Stimulated activated CD4-positive, alpha-beta T cell treated with anti-CD3 and anti-CD28 coated beads, Interleukin-1b, Interleukin-23, amount 100 ng/mL, for 24 hours (primary cell): ENCODE measurements at places on chromosomes 4 and X.

- no peak for DNase-seq
These were observed 291.9 kb upstream of the VCX3A start for GRCh38 chrX:6826856-6827255.

DNA sequence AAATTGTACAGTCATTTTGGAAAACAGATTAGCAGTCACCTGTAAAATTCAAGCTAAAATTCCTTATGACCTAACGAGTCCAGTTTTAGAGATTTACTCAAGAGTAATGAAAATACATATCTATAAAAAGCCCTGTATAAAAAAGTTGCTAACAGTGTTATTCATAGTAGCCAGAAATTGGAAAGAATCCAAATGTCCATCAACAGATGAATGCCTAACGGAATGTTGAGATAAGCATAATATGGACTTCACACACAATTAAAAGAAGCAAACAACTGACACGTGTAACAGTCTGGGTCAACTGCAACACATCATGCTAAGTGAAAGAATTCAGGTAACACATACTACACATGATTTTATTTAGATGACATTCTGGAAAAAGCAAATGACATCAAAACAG is 584.8 kb upstream of the AGA start:
- no peak for DNase-seq

DNA sequence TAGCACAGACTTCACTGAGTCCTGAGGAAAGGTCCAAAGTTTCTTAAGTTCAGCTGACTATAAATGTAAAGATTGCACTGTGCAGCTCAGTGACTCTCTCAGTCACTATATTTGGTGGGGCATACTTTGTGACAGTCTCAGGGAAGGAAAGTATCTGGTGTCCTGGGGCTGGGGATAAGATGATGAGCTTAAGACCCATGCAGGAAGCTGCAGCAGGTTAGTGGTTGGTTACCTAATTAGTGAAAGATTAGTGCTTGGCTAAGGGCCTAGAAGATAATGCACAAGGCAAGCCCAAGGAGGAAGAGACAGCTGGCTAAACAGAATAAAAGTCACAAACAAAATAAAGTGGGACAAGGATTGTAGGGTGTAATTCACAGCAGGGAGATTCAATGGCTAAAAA is 25.4 kb upstream of the SLITRK4 start:
- no peak for DNase-seq

GRCh38 chrX:31836479-31836878 is 764.6 kb upstream of the FTHL17 start:
- DNase-seq = no peak

GRCh38 chr4:165016971-165017370 is 14.8 kb upstream of the TRIM60 start:
- DNase-seq = no peak

- DNase-seq = no peak
These were observed 32.9 kb downstream of the TMEM150C start for GRCh38 chr4:82528868-82529267.

- no peak for DNase-seq
These were observed 174.0 kb upstream of the TENT5D start for GRCh38 chrX:80246271-80246670.

GRCh38 chr4:55681430-55681829 is 45.3 kb upstream of the NMU start:
- no peak for DNase-seq

DNA sequence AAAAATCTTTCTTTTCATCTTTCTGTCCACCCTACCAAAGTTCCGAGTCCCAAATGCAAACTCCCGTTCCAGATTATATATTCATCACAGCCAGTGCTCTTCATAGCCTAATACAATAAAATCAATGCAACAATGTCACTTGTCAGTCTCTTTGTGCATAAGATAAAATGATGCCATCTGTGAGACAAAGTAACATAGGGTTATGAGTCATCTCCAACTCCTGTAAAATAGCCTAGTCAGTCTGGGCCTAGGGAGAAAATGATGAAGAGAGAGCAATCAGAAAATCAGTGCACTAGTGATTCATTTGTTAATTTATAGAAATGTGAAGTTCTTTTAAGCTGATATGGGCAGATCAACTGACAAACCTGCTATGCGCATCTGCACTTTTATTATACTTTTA is 689.1 kb upstream of the DIAPH2 start:
- DNase-seq = no peak

DNA sequence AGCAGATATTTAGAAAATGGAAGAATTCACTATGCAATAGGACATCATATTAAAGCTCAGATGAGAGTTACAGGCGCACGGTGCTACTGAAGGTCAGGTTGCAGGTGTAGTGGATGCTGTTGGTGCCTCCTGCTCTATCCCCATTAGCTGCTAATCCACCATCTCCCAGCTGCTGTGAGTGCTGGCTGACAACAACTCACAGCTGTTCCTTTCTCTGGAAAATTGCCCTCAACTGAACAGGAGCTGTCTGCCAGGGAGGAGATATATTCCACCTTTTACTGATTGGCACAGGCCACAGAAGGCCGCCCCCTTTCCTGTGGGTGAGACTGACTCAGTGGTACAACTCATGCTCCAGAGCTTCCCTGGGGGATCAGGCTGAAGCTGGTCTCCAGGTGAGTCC is 48.7 kb downstream of the UCHL1 start:
- no peak for DNase-seq

- no peak for DNase-seq
These were observed 329.4 kb upstream of the PCDH18 start for GRCh38 chr4:137861682-137862081.

GRCh38 chr4:51843309-51844152 is 578 bp downstream of the DCUN1D4 start:
- DNase-seq = peak; percentile 44

GRCh38 chr4:86927843-86928395 is 6.9 kb upstream of the AFF1 start:
- no peak for DNase-seq

GRCh38 chrX:20042221-20042620 is 51.4 kb upstream of the BCLAF3 start:
- no peak for DNase-seq

GRCh38 chr4:8286719-8287342 is 17.3 kb downstream of the HTRA3 start:
- no peak for DNase-seq

- no peak for DNase-seq
These were observed 63.6 kb downstream of the STARD8 start for GRCh38 chrX:68710870-68711576.

- no peak for DNase-seq
These were observed 59.3 kb downstream of the MAML3 start for GRCh38 chr4:140094438-140095420.

DNA sequence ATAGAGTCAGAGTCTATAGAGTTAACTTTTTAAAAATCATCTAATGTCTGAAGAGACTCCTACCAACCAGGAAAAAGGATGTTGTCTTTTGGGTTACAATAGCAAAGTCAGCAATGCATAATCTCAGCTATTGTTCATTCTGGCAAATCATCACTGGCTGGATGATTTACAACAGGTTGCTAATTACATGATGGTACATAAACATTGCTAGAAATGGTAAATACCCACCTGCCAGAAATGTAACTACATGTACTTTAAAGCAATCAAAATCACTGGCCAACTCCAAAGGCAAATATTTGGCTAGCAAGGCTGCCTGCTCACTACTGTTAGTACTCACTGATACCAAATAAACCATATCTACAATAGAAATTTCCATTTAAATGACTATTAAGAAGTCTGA is 91.1 kb downstream of the PPP3CA start:
- DNase-seq = no peak

- no peak for DNase-seq
These were observed 88.1 kb downstream of the CAMK2D start for GRCh38 chr4:113673450-113673849.

GRCh38 chr4:55547466-55547770 is 709 bp upstream of the CLOCK start:
- no peak for DNase-seq

GRCh38 chrX:150694738-150695410 is 1.7 kb downstream of the MTMR1 start:
- no peak for DNase-seq

DNA sequence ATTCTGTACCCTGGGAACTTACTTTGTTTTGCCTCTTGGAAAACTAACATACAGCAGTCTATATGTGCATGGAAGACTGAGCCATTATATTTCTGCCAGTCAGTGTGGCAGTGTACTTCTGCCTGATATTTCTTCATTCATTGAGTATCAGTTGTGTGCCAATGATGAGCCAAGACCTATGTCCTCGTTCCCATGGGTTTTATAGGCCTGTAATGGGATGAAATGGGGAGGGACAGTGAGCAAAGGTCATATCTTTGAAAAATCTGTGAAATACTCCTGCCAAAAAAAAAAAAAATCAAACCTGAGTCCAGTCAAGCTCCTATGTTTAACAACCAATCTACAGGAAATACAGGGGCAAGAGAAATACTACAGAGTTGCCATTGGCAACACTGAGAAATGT is 9.1 kb downstream of the NSD2 start:
- no peak for DNase-seq

GRCh38 chr4:112910109-112910736 is 139.2 kb upstream of the ANK2 start:
- no peak for DNase-seq

DNA sequence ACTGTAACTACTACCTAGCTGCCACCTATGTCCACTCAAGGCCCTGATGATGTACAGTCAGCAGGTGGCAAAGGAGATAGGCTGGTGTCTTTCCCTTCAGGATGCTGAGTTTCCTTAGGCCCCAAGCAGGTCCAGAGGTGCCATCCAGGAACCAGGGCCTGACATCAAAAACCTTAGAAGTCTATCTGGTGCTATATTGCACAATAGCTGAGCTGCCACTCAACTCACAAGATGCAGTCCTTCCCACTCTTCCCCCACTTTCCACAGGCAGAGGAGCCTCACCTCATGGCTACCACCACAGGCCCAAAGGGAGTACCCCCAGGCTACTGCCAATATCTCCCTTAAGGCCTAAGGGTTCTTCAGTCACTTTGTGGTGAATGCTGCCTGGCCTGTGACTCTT is 83.9 kb upstream of the ZNF827 start:
- no peak for DNase-seq

- DNase-seq = no peak
These were observed 398.2 kb downstream of the MID1IP1 start for GRCh38 chrX:39199429-39199828.

DNA sequence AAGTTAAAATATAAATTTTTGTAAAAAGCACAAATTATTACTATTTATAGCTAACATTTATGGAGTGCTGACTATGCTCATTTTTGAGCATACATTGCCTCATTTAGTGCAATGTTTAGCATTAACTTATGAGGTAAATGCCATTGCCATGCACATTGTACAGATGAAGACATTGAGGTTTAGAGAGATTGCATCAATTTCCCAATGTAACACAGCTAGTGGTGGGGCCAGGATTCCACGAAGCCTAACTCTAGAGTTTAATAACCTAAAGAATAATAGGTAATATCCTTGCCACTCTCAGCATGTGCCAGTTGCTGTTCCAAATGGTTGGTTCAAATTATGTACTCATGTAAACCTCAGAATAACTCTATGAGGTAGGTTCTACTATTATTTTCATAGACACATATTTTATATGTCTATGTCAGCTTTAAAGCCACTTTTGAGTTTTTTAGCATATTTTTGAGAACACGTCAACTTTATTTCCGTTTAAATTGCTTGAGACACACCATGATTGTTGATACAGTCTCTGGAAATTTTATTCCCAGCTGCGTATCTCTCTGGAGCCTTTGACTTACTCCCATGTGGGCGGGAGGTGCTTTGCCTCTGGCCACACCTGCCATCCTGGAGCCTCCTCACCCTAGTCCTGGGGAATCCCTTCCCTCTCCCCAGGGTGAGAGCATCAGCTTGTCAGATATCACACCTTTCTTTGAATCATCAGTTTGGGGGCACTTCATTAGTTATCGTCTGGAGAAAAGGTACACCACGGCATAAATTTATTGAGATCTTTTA is 10.8 kb upstream of the ADH1A start:
- DNase-seq = no peak

GRCh38 chr4:79287718-79288117 is 38.1 kb downstream of the NAA11 start:
- no peak for DNase-seq

DNA sequence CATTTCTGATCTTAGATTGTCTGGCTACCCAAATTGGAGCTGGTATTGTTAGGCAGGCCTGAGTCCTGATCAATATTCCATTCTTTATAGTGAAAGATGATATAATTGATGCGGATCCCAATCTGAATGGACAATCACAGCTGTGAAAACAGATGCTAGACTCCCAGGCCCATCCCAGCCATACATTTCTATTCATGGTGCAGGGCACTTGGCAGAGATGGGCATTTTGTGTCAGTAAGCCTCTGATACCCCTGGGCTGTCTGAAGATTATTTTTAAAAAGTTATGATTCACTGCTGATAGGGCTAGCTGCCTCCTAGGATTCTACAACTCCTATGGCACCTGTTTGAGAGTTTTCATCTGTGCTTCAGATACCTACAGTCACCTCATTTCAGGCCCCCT is 61.2 kb upstream of the TSPAN7 start:
- no peak for DNase-seq

DNA sequence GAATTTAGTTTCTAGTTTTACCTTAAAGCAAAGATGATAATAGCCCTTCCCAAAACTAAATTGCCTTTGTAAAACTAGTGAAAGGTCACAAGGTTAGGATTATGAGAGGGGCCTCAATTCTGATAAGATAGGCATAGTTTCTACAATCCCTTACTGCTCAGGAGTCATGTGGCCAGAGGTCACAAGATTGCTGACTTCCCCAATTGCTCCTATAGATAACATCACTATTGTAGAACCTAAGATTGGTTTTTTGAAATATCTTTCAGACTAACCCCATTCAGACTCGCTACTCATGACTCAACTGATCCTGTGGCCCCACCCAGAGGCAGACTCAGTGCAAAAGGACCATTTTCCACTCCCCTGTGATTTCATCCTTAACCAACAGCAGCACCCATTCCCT is 70.3 kb downstream of the SCD5 start:
- no peak for DNase-seq

DNA sequence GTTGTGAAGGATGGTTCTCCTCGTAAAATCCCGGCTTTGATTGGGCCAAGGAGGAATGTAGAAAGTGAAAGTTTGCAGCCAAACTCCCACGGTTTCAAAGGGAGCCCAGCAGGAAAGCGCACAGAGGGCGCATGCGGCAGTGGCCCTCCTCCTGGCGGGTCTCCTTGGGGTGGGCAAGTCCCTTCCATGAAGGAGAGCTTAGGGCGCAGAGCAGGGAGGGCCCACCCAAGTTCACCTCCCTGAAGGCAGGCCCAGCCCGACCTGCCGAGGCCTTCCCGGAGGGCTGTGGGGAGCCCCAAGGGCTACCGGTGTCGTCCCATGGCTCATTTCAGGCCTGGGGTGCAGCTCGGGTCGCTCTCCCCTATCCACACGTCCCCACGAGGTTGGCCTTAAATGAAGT is 2.0 kb downstream of the PDZD4 start:
- DNase-seq = no peak

- DNase-seq = no peak
These were observed 41.5 kb downstream of the ENOX2 start for GRCh38 chrX:130861462-130861861.

DNA sequence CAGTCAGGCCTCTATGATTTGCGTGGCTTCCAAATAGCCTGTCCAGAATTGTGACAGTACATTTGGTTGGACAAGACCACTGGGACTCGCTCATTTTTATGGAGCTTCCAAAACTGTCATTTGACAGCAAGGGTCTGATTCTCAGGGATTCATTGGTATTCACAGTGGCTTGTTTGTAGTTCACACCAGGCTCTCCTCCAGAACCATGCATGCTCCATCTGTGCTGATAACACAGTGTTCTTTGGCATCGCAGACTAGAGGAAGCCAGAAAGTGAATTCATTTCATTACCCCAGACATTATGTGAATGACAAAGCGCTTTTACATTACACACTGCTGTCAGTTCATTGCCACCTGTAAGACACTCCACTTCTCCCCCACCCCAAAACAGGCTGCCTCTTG is 208.3 kb downstream of the ARHGAP10 start:
- no peak for DNase-seq
